Thoracic aorta (tissue), 2 donors: ENCODE measurements at places on chromosomes 12 and 14.

- no peak for DNase-seq
Measured at GRCh38 chr12:31363831-31364230, 37.9 kb upstream of the SINHCAF start.

- DNase-seq = no peak
Measured at GRCh38 chr12:123363390-123363739, 1.3 kb downstream of the SBNO1 start.

DNA sequence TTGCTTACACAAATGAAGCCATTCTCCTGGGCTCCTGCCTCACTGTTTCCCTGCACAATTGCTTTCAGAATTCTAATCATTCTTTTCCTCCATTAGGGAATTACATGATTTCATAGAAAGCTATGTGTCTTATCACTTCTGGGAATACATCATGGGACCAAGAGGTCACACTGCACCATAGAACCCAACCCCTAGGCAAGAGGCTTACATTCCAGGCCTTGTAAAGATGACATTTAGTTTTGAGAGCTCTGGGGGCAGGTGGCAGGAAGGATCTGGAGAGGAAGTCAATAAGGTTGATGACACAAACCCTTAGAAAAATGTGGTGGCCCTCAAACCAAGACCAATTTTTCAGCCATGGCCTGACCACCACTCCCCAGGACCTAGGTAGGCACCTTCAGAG lies 57.1 kb downstream of the NUAK1 start:
- DNase-seq = no peak

GRCh38 chr14:51846631-51847488 lies 13.6 kb upstream of the GNG2 start:
- no peak for DNase-seq

DNA sequence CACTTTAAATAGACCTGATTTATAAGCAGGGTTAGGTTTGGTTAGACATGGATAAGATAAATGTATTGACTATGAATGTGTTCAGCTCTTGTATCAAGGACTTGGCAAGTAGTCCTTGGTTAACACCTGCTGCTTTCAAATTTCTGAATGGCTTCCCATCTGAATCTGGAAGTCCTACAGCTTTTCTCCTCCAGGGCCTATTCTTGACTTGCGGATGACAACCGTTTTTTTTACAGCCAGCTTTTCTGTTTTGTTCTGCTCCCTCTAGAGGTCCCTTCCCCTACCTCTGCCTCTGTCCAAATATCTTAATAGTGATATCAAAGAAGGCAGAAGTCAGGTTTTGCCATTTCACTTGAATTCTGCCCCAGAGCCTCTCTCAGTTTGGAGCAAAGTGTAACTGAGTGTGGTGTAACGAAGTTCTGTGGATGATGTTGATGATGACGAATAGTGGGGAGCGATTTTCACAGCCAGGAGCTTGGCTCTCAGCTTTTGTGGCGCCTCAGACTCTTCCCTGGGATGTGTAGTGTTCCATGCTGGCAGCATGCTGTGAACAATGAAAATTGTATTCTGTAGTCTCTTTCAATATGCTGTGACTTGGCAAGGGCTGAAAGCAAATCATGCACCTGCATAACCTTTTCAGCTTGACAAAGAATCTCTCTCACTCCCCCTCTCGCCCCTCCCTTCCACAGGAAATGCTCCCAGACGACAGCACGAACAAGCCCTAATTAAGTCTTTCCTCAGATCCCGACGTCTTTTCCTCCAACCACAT lies 5.0 kb upstream of the SLC4A8 start:
- DNase-seq = no peak

DNA sequence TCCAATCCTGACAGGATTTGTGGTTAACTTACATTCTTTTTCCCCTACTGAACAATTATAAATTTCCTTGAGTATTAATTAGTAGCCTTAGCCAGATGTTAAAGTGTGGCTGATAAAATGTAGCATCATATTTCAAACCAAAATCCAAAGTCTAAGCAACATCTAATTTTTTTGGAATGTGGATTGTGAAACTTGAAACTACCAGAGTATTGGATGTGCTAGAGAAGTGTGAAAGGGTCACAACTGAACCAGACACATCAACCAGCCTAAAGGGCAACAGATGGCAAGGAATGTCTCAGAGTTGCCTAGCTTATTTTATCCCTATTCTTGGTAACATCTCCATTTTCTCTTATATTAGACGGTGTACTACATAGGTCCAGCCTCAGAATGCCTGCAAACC lies 153.1 kb upstream of the DCN start:
- DNase-seq = no peak

- no peak for DNase-seq
Measured at GRCh38 chr12:69056743-69057515, 124.0 kb upstream of the CPM start.

- no peak for DNase-seq
Measured at GRCh38 chr12:68913682-68914081, 19.3 kb downstream of the CPM start.

DNA sequence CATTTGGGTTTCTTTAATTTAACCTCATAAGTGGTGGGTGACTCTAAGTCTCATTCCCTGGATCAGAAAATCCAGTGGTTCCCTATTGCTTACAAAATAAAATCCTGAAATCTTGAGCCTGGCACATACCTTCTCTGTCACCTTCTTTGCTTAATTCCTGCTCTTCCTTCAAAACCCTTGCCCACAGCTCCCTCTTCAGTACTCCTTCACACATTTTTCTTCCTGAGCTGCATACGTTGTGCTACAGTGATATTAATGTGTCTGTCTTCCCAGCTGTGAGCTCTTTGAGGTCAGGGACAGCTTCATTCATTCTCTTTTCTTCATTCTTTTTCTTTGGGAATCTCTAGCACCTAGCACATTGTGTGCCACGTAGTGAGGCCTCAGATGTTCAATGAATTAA lies 9.5 kb downstream of the TSPAN11 start:
- no peak for DNase-seq

DNA sequence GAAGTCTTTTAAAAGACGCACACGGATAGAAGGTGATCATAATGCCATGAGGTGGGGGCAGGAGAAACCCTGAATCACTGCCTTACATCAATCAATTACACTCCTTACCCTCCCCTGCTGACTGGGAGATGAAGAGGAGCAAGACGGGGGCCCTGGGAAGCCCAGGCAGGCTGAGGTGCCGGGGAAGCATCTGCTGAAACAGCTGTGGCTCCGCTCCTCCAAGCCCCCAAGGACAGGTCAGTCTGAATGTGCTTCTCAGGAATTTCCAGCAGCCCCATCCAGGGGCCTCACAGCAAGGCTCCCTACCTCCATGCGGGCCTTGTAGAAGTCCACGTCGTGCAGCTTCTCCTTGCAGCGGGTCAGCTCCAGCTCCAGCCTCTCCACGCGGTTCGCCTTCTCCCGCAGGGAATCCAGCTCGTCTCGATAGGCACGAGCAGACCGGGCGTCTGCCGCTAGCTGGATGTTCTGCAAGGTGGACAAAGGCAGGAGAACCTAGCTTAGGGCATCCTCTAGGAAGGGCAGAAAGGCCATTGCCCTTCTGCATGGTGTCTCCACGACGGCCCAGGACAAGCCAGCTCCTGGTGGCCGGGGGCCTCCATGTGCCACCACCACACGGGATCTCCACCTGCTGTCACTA lies 79.8 kb downstream of the CCDC88C start:
- no peak for DNase-seq
